CD4-positive, alpha-beta T cell (primary cell): ENCODE measurements at places on chromosomes 2 and 18.

- no peak for DNase-seq
These were observed 1420.0 kb upstream of the CDH2 start for GRCh38 chr18:29596959-29597358.

DNA sequence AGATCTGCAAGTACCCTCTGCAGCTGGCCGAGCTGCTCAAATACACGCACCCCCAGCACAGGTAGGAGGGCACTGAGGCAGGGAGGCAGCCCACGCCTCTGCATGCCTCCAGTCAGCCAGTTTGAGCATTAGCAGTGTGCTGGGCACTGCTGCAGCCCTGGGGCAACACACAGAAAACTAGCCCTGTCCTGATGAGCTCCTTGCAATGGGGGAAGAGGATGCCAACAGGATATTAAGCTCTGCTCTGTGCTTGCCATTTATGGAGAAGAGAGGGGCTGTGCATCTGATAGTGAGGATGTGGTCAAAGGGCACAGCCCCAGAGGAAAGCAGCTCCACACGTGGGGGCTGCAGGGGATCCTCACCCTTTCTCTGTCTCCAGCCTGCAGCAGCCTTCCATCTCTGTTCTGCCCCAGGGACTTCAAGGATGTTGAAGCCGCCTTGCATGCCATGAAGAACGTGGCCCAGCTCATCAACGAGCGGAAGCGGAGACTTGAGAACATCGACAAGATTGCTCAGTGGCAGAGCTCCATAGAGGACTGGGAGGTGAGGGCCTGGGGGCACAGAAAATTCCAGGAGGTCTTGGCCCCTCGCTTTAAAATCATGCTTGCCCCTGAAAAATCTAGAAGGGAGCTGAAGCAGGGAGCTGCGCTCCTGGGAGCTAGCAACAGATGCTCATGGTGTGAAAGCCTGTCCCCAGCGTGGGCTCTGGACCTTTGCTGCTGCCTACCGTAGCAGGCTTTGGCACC lies 51.7 kb downstream of the FAM168B start:
- DNase-seq, result no peak

- no peak for DNase-seq
These were observed 483.8 kb downstream of the NUP35 start for GRCh38 chr2:183607995-183608394.

GRCh38 chr2:236124182-236124893 lies 43.8 kb downstream of the GBX2 start:
- no peak for DNase-seq

DNA sequence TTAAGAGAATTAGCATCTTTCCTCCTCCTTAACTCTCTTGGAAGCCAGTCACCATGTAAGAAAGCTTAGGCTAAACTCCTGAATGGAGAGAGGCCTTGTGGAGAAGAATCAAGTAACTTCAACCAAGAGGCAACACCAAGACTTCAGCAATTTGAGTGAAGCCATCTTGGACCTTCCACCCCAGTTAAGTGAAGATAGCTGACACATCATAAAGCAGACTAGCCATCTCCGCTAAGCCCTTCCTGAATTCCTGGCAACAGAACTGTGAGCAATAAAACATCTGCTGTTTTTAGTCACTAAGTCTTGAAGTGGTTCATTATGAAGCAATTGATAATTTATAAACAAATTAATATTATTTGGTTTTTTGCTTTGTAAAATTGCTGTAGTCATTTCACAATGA lies 1.5 kb upstream of the ZNF397 start:
- DNase-seq, result no peak

DNA sequence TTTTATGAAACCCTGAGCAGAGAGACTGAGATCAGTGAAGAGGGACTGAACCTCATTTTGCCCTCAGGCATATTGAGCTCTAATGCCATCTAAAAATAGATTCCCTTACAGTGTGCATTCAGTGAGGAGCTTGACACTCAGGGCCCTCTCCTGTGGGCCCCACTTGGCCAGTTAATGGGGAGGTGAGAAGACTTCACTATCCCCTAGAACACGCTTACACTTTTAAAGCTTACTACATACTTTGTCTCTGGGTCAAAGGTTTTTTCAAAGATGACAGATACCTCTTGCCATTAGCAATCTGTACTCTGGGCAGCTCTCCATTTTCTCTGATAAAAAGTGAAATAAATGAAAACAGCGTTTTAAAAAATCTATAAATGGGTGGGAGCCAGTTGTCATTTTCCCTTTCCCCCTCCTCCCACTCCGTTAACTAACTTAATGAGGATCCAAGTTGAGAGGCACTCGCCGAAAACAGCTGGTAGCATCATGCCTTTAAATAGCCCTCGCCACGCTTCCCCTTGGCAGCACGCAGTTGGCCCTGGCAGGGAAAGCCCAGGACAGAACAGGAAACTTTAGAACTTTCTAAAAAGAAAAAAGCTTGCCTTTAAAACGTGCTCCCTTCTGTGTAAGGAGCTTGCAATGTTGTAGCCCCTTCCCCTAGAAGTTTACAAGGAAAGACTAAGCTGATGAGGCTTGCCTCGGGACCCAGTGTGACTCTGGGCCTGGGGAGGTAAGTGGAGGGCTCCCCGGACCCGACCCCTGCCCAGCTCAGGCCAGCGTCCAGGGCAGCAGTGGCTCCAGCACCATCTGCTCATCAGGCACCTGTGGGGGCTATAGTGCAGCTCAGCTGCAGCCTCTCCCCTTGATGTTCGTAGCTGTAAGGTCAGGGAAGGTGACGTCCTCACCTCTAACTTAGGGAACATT lies 58.8 kb upstream of the FOSL2 start:
- no peak for DNase-seq

GRCh38 chr2:160293391-160294091 lies 93.5 kb upstream of the ITGB6 start:
- DNase-seq, result no peak

DNA sequence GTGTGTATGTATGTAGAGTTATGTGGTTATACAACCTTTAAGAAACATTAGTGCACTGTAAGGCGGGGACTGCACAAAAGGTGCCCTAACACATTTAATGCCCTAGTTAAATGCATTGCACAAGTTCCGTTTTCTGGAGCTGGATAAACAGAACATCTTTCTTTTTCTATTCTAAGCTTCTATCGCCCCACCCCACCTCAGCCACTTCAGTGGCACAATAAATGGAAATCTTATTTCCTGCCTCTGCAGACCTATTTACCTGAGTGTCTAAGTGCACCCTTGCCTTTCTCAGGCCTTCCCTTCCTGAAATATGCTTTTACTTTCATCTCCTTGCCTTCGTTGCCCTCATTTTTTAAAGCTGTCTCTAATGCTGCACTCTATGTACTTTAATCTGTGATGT lies 123.5 kb downstream of the TANC1 start:
- no peak for DNase-seq

- no peak for DNase-seq
These were observed 168.5 kb upstream of the PXDN start for GRCh38 chr2:1912771-1913170.

- no peak for DNase-seq
These were observed 10.9 kb upstream of the NFATC1 start for GRCh38 chr18:79384834-79385233.

GRCh38 chr2:56671973-56672569 lies 488.3 kb downstream of the CCDC85A start:
- DNase-seq, result no peak

- DNase-seq, result peak; percentile 61
These were observed 38.1 kb downstream of the SNED1 start for GRCh38 chr2:241036397-241036963.

DNA sequence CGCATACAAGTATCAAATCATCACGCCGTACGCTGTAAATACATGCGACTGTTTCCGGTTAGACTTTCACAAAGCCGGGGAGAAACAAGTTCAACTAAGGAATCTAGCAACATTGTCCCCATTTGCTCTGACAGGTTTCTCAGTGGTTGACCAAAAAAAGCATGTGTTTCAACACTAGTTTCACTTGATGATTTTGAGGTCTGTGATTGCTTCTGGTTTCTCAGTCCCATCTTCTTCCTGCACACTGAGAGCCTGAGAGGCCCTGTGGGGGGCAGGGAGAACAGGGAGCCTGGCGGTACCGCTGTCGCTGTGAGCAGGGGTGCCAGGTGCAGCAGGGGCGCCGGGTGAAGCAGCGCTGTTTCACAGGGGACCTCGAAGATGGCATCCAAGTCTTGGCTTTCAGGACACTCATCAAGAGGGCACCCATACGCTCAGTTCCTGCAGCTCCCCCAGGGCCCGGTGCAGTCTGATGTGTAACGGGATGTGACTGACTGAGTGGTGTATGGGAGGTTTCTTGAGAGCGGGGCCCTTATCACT lies 270.9 kb downstream of the TWIST2 start:
- DNase-seq, result no peak

GRCh38 chr18:44882163-44882868 lies 201.6 kb downstream of the SETBP1 start:
- no peak for DNase-seq

DNA sequence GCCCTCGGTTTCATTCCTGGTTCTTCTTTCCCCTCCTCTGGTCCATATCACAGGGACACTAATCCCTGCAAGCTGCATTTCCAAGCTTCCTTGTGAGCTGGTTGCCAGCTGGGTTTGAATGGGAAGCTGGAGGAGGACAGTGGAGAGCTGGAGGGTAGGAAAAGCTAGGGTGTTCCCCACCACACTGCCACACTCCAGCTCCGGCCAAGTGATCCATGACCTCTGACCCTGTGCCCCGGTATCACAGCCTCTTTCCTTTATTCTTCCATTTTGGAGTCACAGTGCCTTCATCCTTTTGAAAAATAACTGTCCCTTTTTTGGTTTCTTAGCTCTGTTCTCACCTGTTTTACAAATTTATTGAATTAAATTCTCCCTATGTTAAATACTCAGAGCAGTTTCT lies 13.1 kb upstream of the NR4A2 start:
- no peak for DNase-seq

DNA sequence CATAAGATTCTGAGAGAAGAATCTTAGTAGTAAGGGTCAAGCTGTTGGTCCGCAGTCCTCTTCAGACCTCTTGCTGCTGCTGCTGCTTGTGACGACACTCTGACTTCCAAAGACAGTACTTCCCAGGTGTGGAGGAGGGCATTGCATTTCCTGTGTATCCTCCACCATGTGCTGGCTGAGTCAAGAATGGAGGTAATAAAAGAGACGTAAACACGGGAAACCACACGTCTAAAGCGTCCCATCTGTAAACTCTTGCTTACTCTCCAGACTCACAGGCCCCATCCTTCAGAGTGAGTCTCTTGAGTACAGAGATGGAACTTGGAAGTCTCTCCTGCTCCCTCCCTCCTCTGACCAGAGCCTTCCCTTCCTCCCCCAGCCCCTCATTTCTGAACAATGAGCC lies 25.6 kb downstream of the KLHL29 start:
- no peak for DNase-seq

GRCh38 chr18:64083916-64084315 lies 65.0 kb downstream of the LINC00305 start:
- DNase-seq, result no peak

DNA sequence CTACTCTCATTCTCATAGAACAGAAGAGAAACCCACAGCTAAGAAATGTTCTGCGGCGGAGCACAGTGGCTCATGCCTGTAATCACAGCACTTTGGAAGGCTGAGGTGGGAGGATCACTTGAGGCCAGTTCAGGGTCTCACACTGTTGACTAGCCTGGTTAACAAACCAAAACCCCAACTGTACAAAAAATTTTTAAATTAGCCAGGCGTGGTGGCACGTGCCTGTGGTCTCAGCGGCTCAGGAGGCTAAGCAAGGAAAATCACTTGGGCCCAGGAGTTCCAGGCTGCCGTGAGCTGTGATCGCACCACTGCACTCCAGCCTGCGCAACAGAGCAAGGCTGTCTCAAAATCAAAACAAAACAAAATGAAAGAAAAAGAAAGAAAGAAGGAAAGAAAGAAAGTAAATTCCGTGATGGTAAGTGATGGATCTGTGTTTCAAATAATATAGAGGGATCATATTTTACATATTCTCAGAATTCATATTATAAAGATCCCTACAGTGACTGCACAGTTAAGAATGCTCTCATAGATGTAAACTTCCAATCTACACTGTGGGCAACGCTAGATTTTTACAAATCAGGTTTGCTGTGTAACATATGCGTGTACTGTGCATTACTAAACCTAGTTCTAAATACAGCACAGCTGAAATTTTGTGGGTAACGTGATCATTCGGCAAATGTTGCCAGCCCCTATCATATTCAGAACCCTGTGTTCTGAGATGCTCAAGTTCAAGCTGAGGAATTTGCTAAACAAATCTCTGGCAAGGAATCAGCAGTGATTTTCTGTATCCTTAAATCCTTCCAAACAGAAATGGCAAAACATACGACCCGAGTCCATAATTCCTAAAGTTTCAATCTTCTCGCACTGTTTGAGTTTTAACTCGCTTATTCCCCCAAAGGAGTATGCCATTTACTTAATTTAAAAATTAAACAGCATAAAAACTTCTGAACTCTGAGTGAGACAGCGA lies 1.2 kb upstream of the RAB12 start:
- no peak for DNase-seq

GRCh38 chr18:5415665-5416064 lies 120.1 kb upstream of the ZBTB14 start:
- no peak for DNase-seq
